ENCODE measurements at places on chromosomes 12 and 14.

GRCh38 chr14:99570544-99571302 is 33.3 kb downstream of the CCDC85C start:
- no peak for DNase-seq

GRCh38 chr14:72567226-72567625 is 326.7 kb downstream of the DPF3 start:
- DNase-seq, result no peak

GRCh38 chr14:63991833-63992232 is 139.0 kb downstream of the SYNE2 start:
- DNase-seq, result no peak

DNA sequence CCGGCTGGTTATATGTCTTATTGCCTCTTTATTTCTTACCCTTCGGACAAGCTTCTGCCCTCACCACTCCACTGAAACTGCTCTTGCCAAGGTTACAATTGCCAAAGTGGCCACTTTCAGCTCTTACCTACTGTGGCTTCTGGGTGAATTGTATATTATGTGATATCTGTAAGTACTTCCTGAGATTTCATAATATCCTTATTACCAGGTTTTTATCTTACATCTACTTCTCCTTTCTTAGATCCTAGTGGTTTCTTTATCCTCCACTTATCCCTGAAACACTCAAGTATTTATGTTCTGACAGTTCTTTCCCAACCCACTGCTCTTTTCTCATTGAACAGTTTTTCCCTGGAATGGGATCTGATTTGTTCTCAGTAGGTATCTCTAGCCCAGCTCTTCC is 10.5 kb downstream of the CELA1 start:
- DNase-seq, result no peak

DNA sequence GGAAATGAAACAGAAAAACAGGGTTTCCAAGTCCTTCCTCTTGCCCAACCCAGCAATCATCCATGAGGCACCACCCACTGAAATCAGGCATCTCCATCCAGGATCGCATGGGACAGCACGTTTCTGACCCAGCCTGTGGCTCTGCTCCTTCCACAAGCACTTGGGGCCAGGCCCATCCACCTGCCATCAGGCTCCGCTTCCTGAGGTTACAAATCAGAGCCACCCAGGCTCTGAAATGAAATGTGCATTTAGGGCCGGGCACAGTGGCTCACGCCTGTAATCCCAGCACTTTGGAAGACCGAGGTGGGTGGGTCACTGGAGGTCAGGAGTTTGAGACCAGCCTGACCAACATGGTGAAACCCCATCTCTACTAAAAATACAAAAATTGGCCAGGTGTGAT is 717 bp upstream of the KRT78 start:
- no peak for DNase-seq

GRCh38 chr12:54300225-54300731 is 537 bp downstream of the NFE2 start:
- DNase-seq, result no peak

- no peak for DNase-seq
Observed at GRCh38 chr12:116562090-116562489, 2.9 kb downstream of the MAP1LC3B2 start.

- DNase-seq, result no peak
Observed at GRCh38 chr12:5070090-5070489, 26.4 kb downstream of the KCNA5 start.

DNA sequence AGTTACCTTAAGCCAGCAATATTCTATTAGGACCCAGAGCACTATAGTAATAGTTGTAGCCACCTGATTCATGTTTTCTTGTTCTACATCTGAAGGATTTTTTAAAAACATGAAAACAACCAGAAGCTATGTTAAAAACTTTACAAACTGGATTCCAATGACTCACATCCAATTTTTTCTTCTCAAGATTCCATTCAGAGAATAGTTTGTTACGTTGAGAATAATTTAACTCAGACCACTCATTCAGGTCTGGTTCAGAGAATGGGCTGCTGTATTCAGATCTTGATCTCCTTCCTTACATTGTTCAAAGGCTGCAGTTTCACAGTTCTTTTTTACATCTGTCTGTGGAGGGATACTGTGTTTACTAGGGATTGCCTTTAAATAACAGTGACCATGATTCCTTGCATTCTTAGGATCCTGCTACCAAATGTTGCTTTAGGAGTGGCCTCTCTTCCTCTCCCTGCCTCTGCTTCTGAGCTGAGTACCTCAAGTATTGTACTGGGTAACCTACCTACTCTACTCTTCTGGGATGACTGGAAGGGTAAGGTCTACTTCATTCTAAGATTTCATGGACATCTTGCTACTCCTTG is 448.0 kb upstream of the FBXO33 start:
- no peak for DNase-seq

- DNase-seq, result no peak
Observed at GRCh38 chr12:47028186-47028585, 51.2 kb upstream of the PCED1B start.

DNA sequence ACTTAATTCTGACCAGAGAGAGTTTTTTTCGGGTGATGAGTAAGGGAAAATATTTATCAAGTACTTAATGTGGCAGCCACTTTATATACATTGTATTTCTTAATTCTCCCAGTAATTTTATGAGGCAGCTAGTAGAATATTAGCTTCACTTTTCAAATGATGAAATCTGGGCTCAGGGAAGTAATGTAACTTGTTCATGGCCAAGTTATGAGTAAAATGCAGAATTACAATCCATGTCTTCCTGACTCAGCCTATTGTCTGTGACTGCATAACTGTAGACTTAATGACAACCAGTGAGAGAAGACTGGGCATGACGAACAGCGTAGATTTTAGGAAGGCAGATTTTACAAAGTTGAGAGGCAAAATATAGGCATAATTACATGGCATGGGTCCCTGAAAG is 106.7 kb upstream of the MIS18BP1 start:
- no peak for DNase-seq

GRCh38 chr12:53659011-53659551 is 16.8 kb downstream of the ATP5MC2 start:
- no peak for DNase-seq

DNA sequence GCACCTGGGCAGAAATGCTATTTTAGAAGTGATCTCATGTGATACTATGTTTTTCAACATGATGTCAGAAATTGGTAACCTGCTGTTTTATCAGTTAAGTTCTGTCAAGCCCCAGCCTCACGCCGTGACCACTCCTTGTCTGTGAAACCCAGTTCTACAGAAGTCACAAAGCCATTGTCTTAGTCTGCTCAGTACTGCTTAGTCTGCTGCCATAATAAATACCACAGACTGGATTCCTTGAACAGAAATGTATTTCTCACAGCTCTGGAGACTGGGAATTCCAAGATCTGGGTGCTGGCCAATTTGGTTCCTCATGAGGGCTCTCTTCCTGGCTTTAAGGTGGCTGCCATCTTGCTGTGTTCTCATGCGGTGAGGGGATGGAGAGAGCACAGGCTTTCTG is 176.9 kb downstream of the PRKCH start:
- no peak for DNase-seq

- DNase-seq, result no peak
Observed at GRCh38 chr12:2640281-2640680, 154.5 kb upstream of the FKBP4 start.

- DNase-seq, result no peak
Observed at GRCh38 chr12:98883231-98883630, 238.1 kb downstream of the APAF1 start.

DNA sequence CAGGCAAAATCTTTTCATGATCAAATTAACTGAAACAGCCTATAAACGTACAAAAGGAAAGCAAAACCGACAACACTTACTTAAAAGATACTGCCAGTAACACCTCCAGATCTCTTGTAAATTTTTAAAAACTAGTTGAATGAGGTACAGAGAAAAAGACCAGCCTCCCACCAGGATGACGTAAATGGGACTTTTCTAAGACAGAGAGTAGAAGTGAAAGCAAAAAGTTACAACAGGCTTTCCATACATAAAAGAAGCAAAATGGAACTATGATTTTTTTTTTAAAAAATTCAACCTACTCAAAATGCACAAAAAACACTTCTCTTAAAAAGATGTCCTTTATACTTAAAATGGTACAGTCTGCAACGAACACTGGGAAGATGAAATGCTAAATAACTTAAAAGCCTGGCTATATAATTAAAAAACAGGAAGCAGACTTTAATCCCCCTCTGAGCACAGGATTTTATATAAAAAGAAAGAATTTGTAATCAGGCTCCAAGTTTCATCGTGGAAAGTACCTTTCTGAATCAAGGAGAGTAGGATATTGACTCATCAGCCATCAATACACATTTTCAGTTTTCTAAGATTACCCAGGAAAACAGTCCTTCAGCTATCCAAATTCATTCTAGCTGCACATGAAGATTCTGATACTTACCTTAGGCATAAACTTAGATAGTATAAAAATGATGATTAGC is 14.2 kb upstream of the MYO1A start:
- DNase-seq, result no peak

DNA sequence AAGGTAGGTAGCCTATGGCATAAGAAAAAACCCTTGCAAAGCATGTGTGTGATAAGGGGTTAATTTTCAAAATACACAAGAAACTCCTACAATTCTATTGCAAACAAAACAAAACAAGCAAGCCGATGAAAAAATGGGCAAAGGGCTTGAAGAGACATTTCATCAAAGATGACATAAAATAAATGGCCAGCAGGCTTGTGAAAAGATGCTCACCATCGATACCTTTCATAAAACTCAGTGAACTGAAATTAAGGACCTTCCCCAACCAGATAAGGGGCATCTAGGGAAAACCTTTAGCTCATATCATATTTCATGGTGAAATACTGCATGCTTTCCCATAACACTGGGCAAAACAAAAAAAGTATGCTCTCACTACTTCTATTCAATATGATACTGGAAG is 131.2 kb downstream of the PPM1H start:
- DNase-seq, result no peak

- no peak for DNase-seq
Observed at GRCh38 chr14:73833530-73834260, 17.9 kb upstream of the PTGR2 start.

- no peak for DNase-seq
Observed at GRCh38 chr14:61106959-61107641, 126.1 kb downstream of the SLC38A6 start.

DNA sequence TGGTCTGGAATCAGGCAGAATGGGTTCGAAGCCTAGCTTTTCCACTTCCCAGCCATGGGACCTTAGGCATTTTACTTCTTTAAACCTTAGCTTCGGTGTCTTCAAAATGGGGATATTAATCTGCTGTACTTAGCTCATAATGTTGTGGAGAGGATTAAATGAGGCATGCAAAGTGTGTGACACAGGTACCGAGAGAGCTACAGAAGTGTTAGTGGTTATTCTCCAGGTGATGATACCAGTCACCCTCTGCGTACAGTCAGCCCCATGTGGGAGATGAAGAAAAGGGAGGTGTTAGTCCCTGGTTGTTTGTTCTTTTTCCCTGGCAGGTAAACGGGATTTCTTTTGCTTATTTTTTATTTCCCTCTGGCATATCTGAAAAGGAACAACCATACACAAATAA is 212.1 kb downstream of the PHLDA1 start:
- DNase-seq, result no peak

GRCh38 chr12:89067421-89068187 is 284.7 kb downstream of the DUSP6 start:
- DNase-seq, result no peak

GRCh38 chr12:5525783-5526367 is 94.0 kb downstream of the NTF3 start:
- no peak for DNase-seq

- DNase-seq, result no peak
Observed at GRCh38 chr14:68210729-68211299, 391.2 kb downstream of the RAD51B start.

- DNase-seq, result no peak
Observed at GRCh38 chr12:105382771-105383622, 52.5 kb downstream of the C12orf75 start.

- DNase-seq, result no peak
Observed at GRCh38 chr12:5396541-5396940, 35.4 kb upstream of the NTF3 start.

DNA sequence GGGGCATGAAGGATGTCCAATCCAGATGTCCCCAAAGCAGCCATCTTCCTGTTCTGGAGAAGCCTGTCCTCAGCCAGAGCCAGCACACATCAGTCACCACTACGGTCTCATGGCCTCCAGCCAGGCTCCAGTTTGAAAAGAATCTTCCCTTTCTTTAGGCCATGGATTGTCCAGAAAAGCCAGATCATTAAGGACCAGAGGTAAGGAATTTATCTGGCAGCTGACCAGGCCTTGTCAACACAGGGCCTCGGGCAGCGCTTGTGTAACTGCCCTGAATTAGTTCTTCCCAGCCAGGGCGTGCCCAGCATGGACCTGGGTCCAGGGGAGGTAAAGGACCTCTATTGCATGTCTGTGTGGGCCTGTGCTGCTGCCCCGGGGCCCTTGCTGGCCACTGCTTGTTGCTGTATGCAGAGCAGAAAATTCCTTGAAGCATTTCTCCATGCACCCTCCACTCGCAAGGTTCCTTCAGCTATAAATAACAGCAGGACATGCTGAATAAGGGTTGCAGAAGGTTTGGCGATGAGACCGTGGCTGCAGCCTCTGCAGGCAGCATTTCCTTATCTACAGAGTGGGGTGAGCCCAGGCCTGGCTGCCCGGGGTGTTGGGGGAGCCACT is 21.7 kb upstream of the VPS37B start:
- DNase-seq, result no peak

DNA sequence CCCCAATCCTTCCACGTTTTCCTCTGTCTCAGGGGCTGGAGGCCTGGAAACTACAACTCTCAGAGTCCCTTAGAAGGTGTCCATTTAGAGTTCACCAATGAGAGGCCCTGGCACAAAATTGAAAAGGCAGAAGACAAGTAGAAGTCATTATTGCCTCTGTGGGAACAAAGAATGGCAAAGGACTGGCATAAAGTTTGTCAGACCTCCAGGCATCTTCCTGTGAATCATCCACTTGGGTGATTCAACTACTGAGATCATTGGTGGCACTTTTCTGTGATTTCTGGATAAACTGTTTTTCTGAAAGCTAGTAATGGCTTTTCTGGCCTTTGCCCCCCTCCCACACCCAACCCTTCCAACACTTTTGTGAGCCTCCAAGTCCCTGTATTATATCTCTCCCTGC is 42.6 kb upstream of the C12orf42 start:
- DNase-seq, result no peak

DNA sequence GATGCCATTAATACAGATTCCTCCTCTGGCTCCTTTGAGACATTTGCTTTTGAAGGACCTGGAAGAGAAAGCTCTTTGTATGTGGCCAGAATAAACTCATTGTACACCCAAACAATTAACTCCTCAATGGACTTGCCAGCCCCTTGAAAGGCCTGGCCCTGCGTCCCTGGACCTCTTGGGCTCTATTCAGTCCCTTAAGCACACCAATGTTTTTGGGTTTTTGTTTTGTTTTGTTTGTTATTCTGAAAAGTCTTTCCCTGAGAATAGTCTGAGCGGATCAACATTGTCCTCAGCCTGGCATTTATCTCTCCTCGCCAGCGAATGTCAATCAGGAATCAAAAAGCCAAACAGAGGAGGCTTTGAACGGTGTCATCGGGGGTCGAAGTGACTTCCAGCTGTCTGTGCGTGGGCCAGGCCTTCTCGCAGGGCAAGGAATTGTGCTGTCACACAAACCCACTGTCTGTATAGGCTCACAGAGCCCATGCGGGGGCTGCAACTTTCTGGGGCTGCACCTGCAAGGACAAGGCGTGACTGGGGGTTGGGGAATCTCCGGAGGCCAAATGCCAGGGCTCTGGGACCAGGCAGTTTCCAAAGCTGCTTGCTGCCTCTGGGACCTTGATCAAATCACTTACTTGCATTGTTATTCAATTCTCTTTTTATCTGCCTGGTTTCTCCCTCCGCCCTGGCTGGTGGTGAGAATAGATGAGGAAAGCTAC is 108.3 kb downstream of the SMOC1 start:
- no peak for DNase-seq

- DNase-seq, result no peak
Observed at GRCh38 chr14:51395361-51395849, 155.4 kb downstream of the TMX1 start.

Data from cortex of kidney (tissue), 1 donor.